ENCODE measurements at places on chromosomes 4 and X.

DNA sequence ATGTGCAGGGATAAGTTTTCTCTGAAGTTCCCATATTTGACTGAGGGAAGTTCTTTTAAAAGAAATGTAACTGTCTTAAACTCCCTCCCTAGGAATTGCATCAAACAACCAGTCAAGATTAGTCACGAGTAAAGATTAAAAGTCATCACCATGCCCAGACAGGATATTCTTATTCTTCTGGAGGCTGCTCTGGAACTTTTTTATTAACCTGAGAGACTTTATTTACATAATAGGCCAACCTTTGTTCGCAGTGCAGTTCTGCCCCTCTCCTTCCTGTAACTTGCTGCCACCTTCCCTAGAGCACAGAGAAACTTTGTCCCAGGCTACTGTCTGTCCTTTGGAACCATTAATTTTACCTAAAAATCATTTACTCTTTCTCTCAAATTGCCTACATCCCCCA, 9.8 kb upstream of the HERC3 start:
- DNase-seq: no peak

DNA sequence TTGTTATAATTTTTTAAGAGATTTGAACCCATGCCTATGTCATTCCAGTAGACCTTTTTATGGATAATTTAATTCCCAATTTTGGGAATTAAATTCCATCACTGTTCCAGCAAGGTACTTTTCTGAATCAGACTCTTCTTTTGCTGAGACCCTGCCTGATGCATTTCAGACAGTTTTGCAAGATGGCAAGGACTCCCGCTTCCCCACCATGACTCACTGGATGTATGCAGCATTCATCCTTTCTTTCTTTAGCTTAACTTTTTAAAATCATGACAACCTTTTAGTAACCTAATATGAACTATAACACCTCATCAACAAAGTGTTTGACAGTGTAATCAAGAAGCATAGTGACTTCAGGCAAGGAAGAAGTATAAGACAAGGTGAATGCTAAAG, 178.1 kb upstream of the LEF1 start:
- no peak for DNase-seq

DNA sequence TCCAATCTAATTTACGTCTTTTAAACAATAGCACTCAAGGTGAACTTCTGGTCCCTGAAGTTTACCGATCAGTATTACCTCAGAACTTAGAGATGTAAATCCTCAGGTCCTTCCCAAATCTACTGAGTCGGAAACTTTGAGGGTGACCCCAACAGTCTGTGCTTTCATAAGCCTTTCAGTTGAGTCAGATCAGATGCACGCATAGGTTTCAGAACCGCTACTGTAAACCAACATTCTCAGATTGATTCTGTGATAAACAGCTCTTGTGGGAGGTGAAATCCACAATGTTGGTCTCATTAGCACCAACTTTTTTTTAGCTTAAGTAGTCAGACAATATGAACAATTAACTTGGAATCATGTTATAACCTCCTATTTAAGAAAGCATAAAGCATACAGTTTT, 86.0 kb downstream of the WWC2 start:
- DNase-seq: no peak

DNA sequence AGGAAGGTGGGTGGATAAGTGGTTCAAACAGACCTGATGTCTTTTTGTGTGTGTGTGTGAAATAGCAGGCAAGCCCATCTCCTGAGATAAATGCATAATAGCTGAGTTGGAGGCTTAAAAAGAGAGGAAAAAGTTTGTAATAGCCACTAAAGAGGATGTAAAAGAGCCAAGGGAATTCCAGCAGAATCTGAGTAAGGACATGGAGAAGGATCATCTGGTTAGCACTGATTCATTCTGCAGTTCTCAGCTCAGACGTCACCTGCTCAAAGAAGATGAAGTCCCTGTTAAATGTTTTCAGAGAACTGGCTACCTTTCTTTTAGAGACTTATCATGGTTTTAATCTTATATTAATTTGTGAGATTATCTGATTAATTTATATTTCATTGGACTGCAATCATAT, 21.0 kb upstream of the IL13RA2 start:
- no peak for DNase-seq

DNA sequence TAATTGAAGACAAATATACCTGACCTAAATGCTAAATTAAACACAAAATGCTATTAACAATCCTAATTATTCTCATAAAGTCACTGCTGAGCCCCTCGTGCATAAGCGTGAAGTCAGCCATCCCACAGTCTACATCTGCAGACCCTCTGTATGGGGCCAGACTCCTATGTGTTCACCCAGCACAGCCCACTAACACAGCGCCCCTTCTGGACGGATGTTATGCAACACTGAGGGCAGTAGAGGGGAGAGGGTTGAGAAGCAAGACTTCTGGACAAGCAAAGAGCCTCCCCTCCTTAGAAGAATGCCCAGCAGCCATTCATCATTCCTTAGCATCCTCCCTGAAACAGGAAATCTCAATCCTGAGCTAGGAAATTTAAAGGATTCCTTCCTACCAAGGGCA, 7.9 kb downstream of the TRPC3 start:
- no peak for DNase-seq

- DNase-seq: no peak
Measured at GRCh38 chrX:115630204-115630603, 69.2 kb downstream of the PLS3 start.
